ELF-1 (cell line): ENCODE measurements at places on chromosomes 4 and X.

GRCh38 chr4:139054791-139055505, 39.4 kb downstream of the NOCT start:
- no peak for DNase-seq

DNA sequence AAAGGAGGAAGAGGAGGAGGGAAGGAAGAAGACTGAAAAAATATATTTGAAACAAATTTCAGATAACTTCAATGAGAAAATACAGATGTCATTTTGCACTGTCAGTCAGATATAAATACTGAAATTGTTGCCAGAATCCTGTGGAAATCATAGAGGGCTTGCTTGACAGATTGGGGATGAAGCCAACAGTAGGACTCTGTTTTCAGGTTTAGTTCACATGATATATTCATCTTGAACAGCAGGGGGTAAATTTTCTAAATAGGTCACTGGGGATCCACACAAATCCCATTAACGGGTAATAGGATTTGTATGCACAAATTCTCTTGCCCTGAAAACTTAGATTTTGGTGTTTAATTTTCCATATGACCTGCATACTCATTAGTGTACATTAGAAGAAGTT, 103.3 kb upstream of the PCDH18 start:
- DNase-seq, result no peak

- DNase-seq, result no peak
These were observed 210.2 kb downstream of the DMD start for GRCh38 chrX:33001107-33001506.

DNA sequence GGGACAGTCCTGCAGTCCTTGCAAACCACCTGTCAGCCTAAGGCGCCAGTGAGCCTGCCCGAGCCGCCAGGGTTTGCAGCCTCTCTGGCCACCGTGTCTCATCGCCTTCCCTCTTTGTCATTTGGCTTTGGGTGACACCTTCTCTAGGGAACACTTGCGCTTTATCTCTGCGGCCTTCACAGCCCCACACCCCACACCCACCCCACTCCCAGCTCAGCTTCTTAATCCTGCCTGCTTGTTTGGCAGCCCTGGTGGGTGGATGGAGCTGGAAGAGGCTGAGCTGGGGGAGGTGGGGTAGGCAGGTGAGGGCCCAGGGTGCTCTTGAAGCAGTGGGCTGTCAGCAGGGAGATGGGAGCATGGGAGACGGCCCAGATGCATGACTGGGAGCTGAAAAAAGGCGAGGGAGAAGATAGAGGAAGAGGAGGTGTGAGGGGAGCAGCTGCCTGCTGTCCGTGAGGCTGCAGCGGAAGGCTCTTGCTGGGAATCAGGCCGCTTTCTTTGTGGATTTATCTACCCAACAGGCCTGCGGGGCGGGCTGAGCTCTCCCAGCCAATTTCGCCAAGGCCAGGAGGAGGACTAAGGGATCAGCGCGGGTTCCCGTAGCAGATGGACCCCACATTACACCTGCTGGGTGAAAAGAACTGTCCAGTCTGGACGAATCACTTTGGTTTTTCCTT, 97.5 kb upstream of the STOX2 start:
- peak; percentile 16 for DNase-seq

DNA sequence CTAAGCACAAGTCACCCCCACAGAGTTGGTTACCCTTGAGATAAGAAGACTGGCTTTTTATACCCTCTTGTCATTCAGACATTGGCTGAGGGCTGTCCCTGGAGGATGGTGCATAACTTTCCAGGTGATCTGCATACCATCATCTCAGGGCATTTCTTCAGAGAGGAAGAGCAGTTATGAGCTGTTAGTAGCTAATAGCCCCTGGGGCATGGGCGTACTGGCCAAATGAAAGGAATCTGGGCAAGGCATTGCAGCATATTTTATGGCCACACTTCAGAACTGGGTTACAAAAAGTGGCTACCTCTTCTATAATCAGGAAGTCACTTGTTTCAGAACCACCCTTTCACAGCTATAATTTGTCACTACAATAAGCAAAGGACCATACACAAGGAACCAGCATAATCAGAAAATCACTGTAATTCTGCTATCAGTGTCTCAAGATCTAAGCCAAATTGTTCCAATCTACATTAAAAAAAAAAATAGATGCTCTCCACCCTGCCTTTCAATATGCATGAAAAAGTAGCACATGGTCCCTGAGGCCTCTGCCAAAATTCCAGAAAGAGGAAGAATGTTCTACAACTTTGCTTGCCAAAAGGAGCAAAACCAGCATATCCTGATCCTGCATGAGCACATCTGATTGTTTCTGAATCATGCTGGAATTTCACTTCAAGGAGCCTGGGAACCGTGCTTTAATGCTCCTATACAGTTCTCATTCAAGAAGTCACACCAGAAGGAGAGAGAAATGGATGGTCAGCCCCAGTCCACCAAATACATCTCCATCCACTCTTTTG, 92.0 kb downstream of the TMEM144 start:
- peak; percentile 29 for DNase-seq

- no peak for DNase-seq
These were observed 19.4 kb downstream of the MTTP start for GRCh38 chr4:99593781-99594641.

- DNase-seq, result peak; percentile 64
These were observed 57.0 kb upstream of the SLC25A4 start for GRCh38 chr4:185086053-185086452.

DNA sequence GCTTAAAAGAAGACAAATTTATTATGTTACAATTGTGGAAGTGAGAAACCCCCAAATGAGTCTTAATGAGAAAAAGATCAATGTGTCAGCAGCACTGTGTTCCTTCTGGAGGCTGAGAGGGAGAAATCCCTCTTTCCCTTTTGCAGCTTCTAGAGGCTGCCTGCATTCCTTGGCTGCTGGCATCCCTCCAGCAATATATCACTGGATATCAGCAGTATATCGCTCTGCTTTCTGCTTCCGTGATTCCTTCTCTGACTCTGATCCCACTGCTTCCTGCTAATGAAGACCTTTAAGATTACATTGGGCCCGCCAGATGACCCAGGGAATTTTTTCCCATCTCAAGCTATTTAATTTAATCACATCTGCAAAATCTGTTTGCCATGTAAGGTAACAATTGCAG, 1008.0 kb downstream of the RAPGEF2 start:
- no peak for DNase-seq

DNA sequence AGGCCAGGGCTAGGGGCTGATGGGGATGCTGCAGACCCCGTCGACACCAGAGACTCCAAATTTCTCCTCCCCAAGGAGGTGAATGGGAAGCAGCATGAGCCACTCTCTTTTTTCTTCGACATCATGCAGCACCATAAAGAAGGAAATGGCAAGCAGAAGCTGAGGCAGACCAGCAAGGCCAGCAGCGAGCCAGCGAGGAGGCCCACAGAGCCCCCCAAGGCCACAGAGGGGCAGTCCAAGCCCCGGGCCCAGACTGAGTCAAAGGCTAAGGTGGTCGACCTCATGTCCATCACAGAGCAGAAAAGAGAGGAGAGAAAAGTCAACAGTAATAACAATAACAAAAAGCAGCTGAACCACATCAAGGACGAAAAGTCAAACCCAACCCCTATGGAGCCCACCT, 56.1 kb downstream of the TNIP2 start:
- no peak for DNase-seq

DNA sequence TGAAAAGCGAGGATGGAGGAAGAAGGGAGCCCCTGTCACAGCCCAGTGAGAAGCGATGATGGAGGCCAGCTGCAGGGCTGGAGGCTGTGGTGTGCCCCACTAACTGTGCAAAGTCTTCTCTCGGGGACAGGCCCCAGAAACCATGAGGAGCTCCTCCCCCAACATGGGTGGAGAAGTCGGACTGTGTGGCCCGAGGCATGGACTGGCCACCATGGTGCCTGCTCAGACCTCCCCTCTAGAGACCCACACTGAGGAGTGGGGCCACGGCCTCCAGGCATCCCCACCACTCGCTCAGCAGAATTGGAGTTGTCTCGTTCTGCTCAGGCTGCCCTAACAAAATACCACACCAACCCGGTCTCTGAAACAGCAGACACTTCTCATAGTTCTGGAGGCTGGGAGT, 12.2 kb upstream of the PDE6B start:
- no peak for DNase-seq

DNA sequence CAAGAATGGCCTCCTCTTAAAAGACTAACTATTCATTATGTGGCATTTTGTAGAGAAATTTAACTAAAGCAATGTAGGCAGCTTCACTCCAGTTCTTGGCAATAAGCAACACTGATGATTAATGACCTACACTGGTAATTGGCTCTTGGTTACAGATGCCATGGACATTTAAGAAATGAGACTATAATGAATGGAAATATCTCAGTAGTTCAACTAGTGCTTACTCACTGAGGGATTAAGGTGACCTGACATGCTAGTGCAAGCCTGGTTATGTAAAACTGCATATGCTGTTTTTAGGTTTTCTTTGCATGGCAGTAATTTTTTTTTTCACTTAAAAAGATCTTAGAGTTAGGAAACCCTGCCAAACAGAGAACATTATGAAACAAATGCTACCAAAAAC, 152.7 kb upstream of the AADAT start:
- DNase-seq, result no peak

DNA sequence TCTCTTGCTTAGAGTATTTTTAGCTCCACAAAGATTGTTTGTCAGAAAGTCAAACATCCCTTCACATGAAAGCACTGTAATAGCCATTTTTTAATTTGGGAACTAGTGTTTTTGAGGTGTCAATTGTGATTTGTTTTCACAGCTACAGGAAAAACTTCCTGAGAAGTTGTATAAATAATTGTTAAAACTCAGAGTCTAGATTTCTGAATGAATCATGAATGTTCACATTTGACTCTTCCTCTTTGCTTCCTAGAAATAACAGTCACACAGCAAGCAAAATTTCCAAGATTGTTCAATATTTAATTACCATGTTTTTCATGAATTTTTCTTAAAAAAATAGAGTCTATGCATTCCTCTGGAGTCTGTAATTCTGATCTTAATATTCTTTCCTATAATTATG, 156.9 kb upstream of the SLC7A11 start:
- DNase-seq, result no peak

GRCh38 chr4:183253451-183253850, 66.6 kb downstream of the CLDN22 start:
- no peak for DNase-seq

- no peak for DNase-seq
These were observed 142.0 kb downstream of the RBMX2 start for GRCh38 chrX:130543603-130544325.
